A673 (cell line): ENCODE measurements at places on chromosomes 6 and 20. TPM values are rescaled to one million over a fixed set of nuclear protein-coding genes. Genes with fewer than 3 reads are reported as not detected.
A peak's percentile ranks its signal among the peaks of the same experiment; 100 is the strongest.

FAM217A gene
- total RNA-seq: not detected in 2 replicates

OR2B3 gene
- not detected in 2 replicates for total RNA-seq

GRM1 gene
- 0.11 and 0.15 TPM in 2 replicates for total RNA-seq

RAET1L gene
- total RNA-seq: not detected in 2 replicates

IYD gene
- total RNA-seq: not detected in 2 replicates

BCKDHB gene
- 20.0 and 23.5 TPM in 2 replicates for total RNA-seq

ASIP gene
- total RNA-seq: 0.74 TPM in 1 of 2 replicates, not detected in the other

BPIFB1 gene
- total RNA-seq: not detected in 2 replicates

GRCh38 chr6:71721642-71722041, 164.7 kb upstream of the RIMS1 start:
- no peaks in the 10 kb centered on the region for H3K36me3 ChIP-seq
- no peak overlapping the region for H3K4me3 ChIP-seq
- no peaks in the 10 kb centered on the region for H3K4me1 ChIP-seq
- peak; percentile 52 for DNase-seq
- no peak overlapping the region for H3K27ac ChIP-seq
- H3K27me3 ChIP-seq: no peaks in the 10 kb centered on the region

- no peaks in the 10 kb centered on the region for H3K4me1 ChIP-seq
- H3K27ac ChIP-seq: no peak overlapping the region
- H3K4me3 ChIP-seq: no peak overlapping the region
- no peaks in the 10 kb centered on the region for H3K36me3 ChIP-seq
- no peak for DNase-seq
Observed at GRCh38 chr6:119294984-119295383, 54.6 kb downstream of the MAN1A1 start.

DNA sequence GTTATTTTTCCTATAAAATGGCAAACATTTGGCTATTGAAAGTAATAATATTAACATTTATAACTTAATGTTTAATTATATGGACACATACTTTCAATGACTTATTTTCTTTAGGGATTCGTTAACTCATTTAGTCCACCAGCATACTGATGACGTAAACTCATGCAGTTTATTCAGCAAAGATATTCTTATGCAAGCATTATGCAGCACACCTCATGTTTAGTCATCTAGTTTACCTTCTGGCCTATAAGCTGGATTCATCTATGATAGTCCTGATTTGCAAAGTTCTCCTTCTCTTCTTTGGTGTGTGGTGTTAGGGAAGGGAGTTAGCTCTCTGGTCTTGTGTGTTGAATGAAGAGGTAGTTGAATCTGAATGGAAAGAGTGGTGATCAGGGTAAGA, 60.0 kb downstream of the OR2J2 start:
- H3K27me3 ChIP-seq: peaks cover 31% of the 10 kb centered on the region
- no peak overlapping the region for H3K4me3 ChIP-seq
- no peak overlapping the region for H3K27ac ChIP-seq
- no peaks in the 10 kb centered on the region for H3K36me3 ChIP-seq

DNA sequence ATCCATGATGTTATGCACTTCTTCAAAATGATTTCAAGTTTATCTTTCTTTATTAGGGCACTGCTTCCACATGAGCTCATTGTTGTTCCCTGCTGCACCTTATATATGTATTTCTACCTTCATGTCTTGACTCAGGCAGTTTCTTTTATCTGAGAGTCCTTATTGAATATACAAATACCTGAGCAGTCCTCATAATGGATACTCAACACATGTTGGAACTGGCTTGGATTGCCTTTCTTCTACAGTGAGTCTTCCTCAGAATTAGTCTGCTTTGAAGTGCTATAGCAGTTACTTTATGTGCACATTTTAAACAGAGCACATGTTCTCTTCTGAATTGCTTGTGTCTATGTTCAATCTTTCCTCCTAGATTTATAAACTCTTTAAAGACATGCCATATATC, 45.3 kb upstream of the LOC128125822 start:
- no peaks in the 10 kb centered on the region for H3K36me3 ChIP-seq
- H3K4me1 ChIP-seq: no peaks in the 10 kb centered on the region
- no peak overlapping the region for H3K4me3 ChIP-seq
- DNase-seq: no peak
- H3K27ac ChIP-seq: no peak overlapping the region

GRCh38 chr6:41294214-41294872, 7.9 kb upstream of the TREM1 start:
- H3K36me3 ChIP-seq: no peaks in the 10 kb centered on the region
- no peaks in the 10 kb centered on the region for H3K27me3 ChIP-seq
- no peak overlapping the region for H3K4me3 ChIP-seq
- no peak overlapping the region for H3K27ac ChIP-seq

DNA sequence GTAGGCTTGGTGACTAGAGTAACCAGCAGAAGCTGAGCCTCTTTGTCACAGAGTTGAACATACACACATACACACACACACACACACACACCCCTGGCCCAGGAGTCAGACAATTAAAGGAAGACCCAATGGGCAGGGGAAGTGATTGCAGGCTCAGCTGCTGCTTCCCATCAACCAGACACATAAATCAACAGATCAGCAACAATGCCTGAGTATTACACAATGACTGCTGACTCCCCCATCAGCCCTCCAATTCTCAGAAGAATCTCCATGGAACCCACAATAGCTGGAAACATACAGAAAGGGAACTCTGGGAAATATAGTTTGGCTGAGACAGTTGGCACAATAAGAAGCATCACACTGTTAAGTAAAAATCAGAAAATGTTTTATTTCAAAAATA, 270.4 kb upstream of the PLCB4 start:
- peak; percentile 30 for DNase-seq
- H3K4me1 ChIP-seq: no peaks in the 10 kb centered on the region
- no peak overlapping the region for H3K27ac ChIP-seq
- H3K27me3 ChIP-seq: no peaks in the 10 kb centered on the region

DNA sequence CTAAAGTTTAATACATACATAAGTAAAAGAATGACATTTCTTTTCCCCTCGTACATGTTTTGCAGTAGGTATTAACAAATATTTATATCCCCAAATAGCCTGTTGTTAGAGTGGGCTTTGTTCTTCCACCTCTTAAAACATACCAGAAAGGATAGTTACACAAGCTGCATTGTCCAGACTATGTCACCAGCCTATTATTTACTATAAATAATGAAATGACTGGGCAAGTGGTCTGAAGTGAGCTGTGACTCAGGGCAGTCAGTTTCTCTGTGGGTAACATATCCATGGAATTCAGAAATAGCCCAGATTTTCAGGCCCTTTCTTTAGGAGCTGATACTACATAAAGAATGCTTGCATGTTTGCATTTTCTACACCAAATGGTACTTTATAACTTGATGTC, 60.1 kb downstream of the FUT9 start:
- H3K4me1 ChIP-seq: no peaks in the 10 kb centered on the region
- no peaks in the 10 kb centered on the region for H3K27me3 ChIP-seq
- DNase-seq: no peak
- H3K36me3 ChIP-seq: no peaks in the 10 kb centered on the region

DNA sequence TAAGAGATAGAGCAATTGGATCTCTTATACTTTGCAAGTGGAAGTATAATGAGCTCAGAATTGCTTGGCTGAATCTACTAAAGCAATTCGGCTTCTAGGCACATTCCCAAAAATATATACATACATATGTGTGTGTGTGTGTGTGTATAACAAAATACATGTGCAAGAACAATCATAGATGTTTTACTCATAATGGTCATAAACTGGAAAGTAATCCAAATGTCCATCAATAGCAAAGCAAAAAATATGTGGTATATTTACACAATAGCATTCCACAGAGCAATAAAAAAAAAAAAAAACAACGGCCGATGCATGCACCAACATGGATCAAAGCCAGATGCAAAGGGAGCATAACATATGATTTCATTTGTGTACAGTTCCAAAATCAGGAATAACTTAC, 707.9 kb downstream of the RFPL4B start:
- no peak for DNase-seq
- H3K36me3 ChIP-seq: no peaks in the 10 kb centered on the region
- no peaks in the 10 kb centered on the region for H3K27me3 ChIP-seq
- H3K4me1 ChIP-seq: peaks cover 17% of the 10 kb centered on the region

- H3K36me3 ChIP-seq: no peaks in the 10 kb centered on the region
- DNase-seq: no peak
- no peak overlapping the region for H3K4me3 ChIP-seq
Observed at GRCh38 chr6:101663100-101663499, 269.6 kb downstream of the GRIK2 start.

DNA sequence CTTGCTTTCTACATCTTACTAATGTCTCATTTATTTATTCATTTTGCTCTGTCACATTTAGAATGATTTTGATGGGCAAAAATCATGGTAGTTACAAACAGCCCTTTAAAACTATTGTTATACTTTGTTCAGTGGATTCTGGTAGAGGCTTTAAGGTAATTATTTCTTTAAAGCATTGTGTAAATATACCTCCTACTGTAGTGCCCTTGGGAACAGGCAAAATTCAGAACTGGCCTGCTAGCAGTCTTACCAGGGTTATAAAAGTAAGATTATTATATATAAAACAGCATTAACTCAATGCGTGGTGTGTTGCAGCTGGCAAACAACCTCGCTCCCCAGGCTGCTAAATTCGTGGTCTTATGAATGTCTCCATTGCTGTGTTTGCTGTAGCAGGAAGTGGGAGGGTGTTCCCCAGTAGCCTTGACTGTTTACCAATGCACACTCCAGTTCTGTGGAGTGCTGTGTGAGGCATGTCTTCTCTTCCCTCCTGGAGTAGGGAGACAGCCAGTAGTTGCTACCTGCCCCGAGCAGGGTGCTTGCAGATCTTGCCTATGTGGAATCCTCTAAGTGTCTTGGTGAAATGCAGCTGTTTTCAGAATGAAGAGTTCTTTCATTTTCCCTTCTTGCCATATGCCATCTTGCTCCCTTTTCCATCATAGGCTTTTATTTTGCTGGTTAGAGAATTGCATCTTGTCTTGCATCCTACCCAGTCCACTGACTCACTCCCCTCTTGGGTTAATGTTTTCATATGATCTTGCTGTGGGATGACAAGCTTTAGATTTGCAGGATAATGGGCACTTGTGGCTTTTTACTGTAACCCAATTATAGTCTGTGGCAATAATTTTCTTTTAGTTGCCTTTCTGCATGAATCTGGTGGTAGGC, 45.3 kb downstream of the IGF2R start:
- DNase-seq: no peak

DNA sequence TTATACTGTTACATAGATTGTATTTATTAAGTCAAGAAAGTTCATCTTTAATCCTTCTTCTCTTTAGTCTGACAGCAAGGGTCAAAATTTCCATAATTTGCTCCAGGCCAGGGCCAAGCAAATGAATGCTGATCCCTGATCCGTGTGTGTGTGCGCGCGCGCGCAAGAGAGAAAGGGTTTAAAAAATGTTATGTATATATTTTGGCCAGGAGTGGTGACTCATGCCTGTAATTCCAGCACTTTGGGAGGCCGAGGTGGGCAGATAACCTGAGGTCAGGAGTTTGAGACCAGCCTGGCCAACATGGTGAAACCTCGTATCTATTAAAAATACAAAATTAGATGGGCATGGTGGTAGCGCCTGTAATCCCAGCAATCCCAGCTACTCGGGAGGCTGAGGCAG, 61.7 kb downstream of the GTF2H5 start:
- no peak for DNase-seq
- no peak overlapping the region for H3K4me3 ChIP-seq
- no peak overlapping the region for H3K27ac ChIP-seq
- peaks cover 11% of the 10 kb centered on the region for H3K4me1 ChIP-seq
- no peaks in the 10 kb centered on the region for H3K36me3 ChIP-seq

DNA sequence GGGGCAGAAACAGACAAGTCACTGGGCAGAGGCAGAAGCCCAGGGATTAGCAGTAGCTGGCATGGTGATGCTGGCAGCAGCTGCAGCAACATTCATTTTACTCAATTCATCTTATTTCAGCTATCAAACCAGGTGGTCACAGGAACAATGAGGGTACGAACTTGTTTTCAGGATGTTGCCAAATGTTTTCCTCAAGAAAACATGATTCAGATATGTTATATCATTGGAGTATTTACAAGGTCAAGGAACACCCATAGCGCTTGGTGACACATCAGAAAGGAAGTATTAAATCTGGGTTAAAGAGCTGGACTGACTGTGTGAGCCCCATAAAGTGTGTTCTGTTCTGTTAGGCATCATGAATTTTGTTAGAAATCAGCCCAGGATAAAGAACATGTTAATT, 456.9 kb upstream of the ID4 start:
- H3K4me3 ChIP-seq: no peak overlapping the region
- H3K27me3 ChIP-seq: no peaks in the 10 kb centered on the region
- DNase-seq: no peak
- H3K36me3 ChIP-seq: no peaks in the 10 kb centered on the region
- no peaks in the 10 kb centered on the region for H3K4me1 ChIP-seq

- DNase-seq: no peak
- no peak overlapping the region for H3K27ac ChIP-seq
- H3K4me3 ChIP-seq: no peak overlapping the region
- H3K36me3 ChIP-seq: no peaks in the 10 kb centered on the region
- no peaks in the 10 kb centered on the region for H3K4me1 ChIP-seq
Observed at GRCh38 chr6:143064951-143065683, 4.4 kb downstream of the AIG1 start.

DNA sequence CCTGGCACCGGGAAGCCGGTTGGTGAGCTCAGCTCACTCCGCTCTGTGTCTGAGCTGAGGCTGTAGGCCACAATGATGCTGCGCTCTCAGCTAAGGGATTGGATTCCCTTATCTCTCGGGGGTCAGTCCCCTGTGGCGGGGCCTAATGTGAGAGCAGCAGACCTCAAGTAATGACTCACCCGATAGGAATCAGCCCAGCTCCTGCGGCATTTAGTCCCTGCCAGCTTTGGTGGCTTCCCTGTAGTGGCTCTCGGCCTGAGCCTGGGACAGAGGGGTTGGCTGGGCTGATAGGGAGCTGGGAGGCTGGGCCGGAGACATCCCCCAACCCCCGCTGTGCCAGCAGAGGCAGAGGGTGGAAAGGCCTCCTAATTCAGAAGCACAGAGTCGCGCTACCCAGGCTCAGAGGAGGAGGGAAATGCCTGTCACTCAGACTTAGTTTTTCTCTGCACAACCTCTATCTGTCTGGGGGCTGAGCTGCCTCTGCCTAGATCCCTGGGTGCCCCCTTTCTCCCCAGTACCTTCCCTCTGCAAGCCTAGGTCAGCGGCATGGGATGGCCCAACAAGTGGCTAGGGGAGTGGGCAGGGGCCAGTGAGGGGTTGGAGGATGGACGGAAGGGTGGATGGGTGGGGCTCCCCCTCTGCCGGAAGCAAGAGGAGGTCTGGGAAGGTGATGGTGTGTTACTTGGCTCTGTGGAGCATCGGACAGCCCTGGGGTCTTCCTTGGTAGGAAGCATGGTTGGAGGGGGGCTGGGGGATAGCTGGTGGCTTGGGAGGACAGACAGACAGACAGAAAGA, 92.2 kb downstream of the CDH22 start:
- no peaks in the 10 kb centered on the region for H3K4me1 ChIP-seq
- H3K27me3 ChIP-seq: peaks cover under 1% of the 10 kb centered on the region
- no peak overlapping the region for H3K27ac ChIP-seq
- DNase-seq: peak; percentile 72

GRCh38 chr20:7742479-7742878, 197.8 kb downstream of the HAO1 start:
- H3K27me3 ChIP-seq: peaks cover 3% of the 10 kb centered on the region
- DNase-seq: no peak
- H3K4me1 ChIP-seq: no peaks in the 10 kb centered on the region
- no peak overlapping the region for H3K4me3 ChIP-seq
- H3K27ac ChIP-seq: no peak overlapping the region
- H3K36me3 ChIP-seq: no peaks in the 10 kb centered on the region

GRCh38 chr20:18645196-18645745, 57.4 kb downstream of the DTD1 start:
- no peaks in the 10 kb centered on the region for H3K4me1 ChIP-seq
- no peak overlapping the region for H3K4me3 ChIP-seq
- H3K36me3 ChIP-seq: no peaks in the 10 kb centered on the region
- H3K27ac ChIP-seq: no peak overlapping the region
- DNase-seq: no peak
- H3K27me3 ChIP-seq: no peaks in the 10 kb centered on the region
